ENCODE measurements at places on chromosomes 3 and 15.

DNA sequence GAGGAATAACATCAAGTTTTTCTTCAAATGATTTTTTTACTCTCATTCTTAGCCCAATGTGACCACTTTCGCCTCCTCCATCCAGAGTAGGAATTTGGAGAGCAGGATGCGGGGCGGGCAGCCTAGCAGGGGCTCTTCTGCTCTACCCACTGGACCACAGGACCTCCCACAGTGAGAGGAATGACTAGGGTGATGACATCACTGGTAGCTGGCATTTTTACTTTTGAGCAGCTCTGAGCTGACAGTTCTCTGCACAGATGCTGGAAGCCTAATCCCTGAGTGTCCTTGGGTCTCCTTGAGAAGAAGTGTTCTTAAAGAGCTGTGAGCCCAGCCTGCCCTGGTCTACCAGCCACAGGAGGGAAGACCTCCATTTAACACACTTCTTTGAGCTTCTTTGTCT, 1.4 kb upstream of the HCN4 start:
- DNase-seq, result no peak

DNA sequence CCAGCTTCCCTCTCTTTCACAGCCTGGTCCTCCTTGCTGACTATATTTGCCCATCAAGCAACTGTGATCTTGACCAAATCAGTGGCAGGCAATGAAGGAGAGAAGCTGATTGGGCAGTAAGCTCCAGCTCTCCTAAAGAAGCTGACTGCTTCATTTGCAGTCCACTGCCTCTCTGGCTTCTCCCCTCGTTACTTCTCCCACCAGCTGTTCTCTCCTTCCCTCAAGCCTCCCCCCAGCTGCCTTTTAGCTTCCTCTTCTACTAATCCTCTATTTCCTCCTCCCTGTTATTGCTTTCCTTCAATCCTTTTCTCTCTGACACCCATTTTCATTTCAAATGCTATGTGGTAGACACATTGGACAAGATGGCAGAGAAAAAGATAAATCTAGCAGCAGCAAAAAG, 474.7 kb upstream of the UBE2E2 start:
- DNase-seq, result no peak

DNA sequence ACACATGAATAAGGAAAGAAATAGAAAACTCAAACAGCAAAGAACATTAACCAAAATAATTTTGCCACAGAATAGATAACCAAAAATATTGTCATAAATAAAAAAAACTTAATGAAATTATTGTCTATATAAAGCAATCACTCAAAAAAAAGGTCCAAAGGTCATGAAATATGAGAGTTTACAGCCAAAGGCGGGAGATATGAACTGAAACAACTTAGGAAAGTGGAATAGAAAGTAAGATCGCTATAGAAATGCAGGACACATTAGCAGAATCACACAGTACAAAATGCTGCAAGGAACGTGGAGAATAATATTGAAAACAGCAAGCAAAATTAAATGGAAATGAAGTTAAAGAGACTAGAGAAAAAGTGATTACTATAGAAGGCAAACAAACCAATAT, 375.0 kb upstream of the ARHGEF26 start:
- DNase-seq, result no peak

- DNase-seq, result no peak
Measured at GRCh38 chr3:64410226-64410625, 185.0 kb upstream of the PRICKLE2 start.

DNA sequence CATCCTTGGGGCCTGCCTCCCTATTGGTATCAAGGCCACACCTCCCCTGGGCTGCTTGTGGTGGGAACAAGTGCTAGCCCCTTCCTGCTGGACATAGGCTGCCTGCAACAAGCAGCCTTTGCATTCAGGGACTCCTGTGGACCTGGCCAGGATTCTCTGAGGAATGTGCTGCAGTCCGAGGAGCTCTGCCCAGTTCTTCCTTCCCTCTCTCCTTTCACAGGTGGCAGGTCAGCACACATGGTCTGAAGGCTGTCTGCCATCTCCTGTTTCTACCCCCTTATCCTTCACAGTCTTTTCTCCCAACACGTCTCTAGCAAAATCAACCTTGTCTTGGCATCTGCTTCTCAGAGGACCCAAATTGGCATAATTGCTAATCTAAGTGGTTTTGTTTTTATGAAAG, 97.0 kb upstream of the LIPC start:
- no peak for DNase-seq

- no peak for DNase-seq
Measured at GRCh38 chr3:158958873-158959272, 157.0 kb downstream of the MFSD1 start.

GRCh38 chr3:191151653-191152052, 47.4 kb upstream of the OSTN start:
- no peak for DNase-seq

GRCh38 chr3:124213641-124214040, 221.7 kb upstream of the ROPN1 start:
- no peak for DNase-seq

DNA sequence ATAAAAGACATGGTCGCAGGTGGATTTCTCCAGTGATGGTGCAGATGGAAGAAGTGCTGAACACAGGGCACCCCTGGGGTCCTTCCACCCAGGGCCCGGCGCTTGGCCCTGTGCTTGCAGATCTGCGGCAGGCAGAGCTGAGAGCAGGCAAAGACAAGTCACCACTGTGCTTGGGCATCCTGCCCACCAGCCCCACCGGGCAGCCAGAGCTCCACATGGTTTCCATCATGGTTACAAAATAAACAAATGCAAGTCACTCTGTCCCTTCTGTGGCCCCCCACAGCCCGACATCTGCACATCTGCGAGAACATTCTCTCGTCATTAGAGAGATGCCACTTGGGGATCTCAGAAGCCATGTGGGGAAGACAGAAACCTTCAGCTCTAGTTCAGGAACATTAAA, 37.6 kb upstream of the SFMBT1 start:
- no peak for DNase-seq

GRCh38 chr15:27592036-27592760, 506.9 kb downstream of the OCA2 start:
- no peak for DNase-seq

- no peak for DNase-seq
Measured at GRCh38 chr3:110667216-110667615, 404.4 kb upstream of the NECTIN3 start.

DNA sequence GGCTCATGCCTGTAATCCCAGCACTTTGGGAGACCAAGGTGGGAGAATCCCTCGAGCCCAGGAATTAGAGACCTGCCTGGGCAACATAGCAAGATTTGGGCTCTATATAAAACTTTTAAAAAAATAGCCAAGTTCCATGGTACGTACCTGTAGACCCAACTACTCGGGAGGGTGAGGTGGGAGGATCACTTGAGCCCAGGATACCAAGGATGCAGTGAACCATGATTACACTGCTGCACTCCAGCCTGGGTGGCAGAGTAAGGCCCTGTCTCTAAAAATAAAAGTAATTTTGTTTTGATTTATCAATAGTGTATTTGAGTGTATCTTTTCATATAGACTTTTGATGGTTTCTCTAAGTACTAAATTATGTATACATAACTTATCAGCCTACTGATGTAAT, 63.1 kb downstream of the LSM3 start:
- no peak for DNase-seq

DNA sequence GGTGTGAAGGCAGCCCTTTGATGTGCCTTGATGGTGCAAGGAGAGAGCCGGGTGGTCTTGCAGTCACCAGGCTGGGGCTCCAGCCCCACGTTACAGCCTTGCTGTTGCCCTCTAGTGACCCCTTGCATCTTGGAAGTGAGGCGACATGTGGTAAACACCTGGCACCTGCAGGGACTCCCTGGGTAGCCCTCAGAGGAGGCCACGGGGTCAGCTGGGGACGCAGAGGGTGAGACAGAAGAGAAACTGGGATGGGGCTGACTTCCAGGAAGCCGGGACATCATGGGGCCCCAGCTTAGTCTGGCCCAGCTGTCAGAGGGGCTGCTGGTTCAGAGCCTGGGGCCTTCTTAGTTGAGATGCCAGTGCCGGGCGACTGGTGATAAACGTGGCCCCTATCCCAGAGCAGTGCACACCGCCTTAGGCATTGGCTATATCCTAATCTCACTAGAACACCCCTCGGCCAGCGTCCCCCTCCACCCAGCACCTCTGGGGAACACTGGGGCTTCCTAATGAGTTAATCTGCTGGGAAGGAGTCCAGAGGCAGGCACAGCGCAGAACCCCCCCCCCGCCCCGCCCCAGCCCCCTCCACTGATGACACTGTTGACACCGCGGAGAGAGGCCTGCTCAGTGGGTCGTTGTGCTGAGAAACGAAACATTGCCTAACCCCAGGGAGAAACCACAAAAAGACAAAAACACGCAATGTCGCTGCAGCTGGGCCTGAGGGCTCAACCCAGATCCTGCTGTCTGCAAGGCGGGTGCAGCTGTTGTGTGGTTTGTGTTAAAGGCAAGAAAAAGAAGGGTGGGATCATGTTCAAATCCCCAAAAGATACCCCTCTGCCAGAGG, 60.5 kb upstream of the KLF13 start:
- DNase-seq, result peak; percentile 84

DNA sequence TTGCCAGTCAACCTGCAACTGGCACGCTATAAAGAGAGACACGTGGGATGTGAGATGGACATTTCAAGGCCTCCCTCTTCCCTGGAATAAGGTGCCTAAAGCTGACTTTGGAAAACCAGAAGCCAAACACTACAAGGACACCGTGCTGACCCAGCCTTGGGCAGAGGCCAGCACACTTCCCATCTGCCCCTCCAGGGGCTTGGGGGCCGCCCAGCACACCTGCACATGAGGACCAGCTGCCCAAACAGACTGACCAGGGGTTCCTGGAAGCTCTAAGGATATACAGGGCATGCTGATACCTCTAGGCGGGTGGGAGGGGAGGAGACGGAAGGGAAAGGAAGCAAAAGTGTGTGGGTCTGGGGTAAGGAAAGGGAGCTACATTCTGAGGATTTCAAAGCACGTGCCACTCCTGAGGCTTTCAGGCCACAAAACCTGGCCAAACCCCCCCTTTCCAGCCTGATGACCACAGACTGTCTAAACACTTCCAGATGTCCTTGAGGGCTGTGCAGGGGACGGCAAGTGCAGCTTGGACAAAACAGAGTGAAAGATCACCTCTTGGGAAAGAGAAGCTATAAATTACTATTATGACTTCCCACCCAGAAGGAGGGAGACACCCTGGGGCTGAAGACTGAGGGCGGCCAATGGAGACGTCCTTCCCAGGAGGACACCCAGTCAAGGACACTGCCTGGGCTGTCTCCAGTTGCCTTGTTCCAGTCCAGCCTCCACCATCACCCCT, 57.9 kb downstream of the ADCY5 start:
- DNase-seq, result no peak

GRCh38 chr15:45641999-45642932, 7.4 kb downstream of the SQOR start:
- DNase-seq, result peak; percentile 45

GRCh38 chr15:72847033-72847432, 63.5 kb upstream of the ADPGK start:
- DNase-seq, result no peak

DNA sequence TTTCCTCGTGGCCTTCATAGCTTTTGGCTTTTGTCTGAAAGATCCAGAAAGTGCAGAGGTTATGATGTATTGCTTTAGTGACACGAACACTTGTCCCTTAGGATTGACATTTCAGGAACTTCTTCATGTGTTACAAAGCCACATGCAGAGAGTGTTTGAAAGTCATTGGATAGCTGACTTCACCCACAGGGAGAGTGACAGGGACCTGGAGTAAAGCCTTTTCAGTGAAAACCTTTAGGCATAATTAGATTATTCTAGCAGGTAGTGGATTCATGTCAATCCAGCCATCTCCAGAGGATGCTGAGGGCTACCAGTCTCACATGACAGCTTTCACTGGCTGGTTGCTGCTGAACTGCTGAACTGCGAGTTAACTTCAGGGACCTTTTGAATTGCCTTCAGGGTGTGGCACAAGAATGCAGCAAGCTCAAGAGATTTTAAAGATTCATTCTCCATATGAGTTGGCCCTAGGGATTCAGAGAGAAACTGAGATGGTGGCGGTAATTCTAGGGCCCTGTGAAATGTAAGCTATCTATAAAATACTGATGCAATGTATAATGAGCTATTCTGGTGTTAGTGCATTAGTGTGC, 267.0 kb upstream of the GOLIM4 start:
- DNase-seq, result no peak

DNA sequence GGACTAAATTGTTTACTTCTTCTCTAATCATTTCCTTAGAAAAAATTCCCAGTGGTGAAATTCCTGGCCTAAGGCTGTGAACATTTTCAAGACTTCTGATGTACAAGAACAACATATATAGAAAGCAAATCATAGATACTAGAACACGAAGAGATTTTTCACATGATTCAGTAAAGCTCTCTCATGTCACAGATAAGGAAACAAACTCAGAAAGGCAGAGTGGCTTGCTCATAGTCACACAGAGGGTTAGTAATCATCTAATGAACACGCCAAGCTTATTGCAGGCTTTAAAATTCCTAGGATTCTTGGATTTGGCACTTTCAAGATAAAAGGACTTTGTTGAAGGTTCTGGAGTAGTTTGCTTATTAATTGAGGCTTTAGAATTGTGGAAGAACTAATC, 26.2 kb downstream of the CRTAP start:
- no peak for DNase-seq

DNA sequence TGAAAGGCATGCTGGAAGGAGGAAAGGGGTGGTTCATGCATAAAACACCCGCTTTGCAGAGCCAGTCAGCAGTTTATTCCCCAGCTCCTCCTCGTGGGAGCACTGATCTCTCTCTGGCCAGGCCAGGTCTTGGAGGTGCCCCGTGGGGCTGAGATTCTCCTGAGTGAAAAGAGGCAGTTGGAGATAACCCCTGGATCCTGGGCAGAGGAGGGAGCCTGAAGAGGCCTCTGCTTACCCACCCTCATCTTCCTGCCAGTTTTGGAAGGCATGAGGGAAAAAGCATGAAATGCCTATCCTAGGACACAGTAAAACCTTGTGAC, 108.3 kb downstream of the SEMA5B start:
- no peak for DNase-seq

DNA sequence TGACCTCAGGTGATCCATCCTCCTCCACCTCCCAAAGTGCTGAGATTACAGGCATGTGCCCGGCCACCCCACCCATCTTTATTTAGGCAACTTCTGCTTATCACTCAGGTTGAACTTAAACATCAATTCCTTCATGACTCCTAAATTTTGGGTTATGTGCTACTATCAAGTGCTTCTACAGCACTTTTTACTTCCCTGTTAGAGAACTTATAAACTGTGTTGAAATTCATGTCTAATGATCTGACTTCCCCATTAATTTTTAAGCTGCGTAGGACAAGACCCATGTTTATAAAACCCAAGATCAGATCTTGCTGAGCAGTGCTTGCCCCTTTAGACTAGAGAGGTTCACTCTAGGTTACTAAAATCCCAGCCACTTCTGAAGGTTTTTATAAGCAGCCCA, 266.2 kb upstream of the TPRG1 start:
- DNase-seq, result peak; percentile 96

- no peak for DNase-seq
Measured at GRCh38 chr15:61327019-61327631, 98.0 kb upstream of the RORA start.

GRCh38 chr3:169744366-169745054, 20.4 kb downstream of the TERC start:
- no peak for DNase-seq

GRCh38 chr3:29789686-29790085, 508.8 kb downstream of the RBMS3 start:
- DNase-seq, result no peak

- no peak for DNase-seq
Measured at GRCh38 chr3:28978092-28978491, 302.8 kb upstream of the RBMS3 start.

GRCh38 chr15:88470625-88471372, 3.3 kb downstream of the MRPS11 start:
- no peak for DNase-seq

- DNase-seq, result no peak
Measured at GRCh38 chr15:65212097-65212496, 824 bp upstream of the CILP start.

All from inflammatory macrophage (primary cell).